ENCODE measurements at places on chromosomes 6 and 20.

DNA sequence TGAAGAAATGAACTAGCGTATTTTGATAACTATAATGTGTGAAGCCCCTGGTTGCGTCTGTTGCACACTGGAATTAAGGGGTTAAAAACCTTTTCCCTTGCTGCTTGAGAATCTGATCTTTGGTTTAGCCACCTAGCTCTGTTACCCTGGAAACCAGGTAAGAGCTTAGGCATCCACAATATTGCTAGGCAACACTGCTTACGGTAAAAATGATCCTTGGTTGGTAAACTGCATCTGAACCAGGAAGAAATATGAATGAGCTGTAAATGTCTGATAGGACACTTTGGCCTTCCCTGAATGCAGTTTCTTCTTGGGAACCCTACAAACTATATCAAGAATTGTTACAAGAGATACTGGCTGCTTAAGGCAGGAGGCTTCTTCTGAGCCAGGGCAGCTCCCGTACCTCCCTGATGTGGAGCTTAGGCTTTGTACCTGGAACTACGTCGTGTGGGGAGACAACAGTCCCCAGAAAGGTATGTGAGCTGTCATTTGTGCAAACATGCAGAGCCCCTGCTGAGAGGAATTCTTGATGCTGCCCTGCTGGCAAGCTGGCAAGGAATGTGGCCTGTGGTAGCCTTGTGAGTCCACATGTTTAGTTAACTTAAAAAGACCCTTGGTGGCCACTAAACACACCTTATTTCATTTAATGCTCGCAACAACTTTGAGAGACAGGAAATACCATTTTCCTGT lies 18.4 kb downstream of the UBE3D start:
- DNase-seq, result no peak

DNA sequence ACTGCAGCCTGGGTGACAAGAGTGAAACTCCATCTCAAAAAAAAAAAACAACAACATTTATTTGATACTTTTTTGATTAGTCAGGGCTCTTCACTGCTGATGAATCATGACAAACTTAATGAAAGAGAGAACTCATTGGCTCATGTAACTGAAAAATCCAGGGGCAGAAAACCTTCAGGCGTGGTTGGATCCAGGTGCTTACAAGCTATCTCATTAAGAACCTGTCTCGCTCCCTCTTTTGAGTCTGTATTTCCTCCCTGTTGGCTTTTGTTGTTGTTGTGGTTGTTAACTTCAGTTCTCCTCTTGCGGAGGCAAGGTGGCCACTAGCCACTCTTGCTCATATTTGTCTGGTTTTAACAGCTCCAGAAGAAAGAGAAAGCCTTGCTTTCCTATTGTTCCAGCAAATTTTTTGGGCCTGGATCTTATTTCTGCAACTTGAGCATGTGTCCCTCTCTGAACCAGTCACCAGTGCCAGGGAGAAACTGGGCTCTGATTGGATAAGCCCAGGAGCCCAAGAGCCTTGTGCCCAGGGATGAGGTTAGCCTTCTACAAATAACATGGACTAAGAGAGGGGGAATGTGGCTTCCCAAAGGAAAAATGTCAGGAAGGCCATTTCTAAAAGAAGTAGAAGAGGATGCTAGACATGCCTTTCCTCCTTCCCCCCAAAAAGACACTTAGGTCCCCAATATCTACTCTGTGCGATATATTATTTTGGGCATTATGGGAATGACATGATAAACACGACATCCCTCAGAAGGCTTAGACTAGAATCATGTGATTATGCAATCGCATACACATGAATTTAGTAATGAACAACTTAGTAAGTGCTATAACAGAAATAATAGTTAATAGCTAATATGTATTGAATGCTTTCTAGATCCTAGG lies 64.5 kb downstream of the PHACTR2 start:
- no peak for DNase-seq

- DNase-seq, result no peak
Observed at GRCh38 chr6:37785002-37785662, 34.4 kb upstream of the ZFAND3 start.

GRCh38 chr6:134564705-134565104 lies 246.8 kb upstream of the SGK1 start:
- peak; percentile 66 for DNase-seq

DNA sequence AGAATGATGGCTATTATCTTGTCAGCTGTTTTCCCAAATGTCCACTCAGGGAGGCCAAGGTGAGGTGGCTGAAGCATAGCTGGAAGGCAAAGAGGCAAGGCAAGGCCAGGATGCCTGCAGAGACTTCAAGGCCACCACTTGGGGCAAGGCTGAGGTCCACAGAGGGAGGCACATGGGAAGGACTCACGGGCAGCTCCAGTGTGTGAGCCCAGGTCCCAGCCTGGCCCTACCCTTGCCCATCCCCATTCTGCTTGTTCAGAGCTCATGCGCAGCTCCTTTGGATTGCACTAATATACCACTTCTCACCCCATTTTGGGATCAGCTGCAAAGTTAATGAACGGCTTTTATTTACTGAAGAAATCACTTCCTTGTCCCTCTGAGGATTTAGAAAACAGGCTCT lies 111.1 kb upstream of the KCNK16 start:
- no peak for DNase-seq

- no peak for DNase-seq
Observed at GRCh38 chr6:4888841-4889240, 112.6 kb downstream of the CDYL start.

GRCh38 chr6:38417521-38417920 lies 222.2 kb downstream of the BTBD9 start:
- no peak for DNase-seq

DNA sequence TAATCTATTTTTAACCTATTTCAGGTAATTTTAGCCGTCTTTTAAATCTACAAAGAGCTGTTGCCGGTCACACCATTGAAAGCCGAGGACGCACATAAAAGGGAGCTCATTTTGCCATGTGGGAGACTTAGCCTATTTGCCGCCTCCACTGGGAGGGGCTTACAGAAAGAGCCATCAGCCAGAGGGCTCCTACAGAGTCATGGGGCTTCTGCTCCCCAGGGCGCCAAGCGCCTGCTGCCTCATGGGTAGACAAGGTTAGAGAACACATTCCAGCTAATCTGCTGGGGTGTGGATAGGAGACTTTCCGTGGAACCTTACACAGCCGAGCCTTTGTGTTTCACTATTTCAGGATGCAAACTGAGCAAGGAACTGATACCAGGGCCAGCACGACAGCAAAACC lies 12.6 kb downstream of the PCMTD2 start:
- no peak for DNase-seq

DNA sequence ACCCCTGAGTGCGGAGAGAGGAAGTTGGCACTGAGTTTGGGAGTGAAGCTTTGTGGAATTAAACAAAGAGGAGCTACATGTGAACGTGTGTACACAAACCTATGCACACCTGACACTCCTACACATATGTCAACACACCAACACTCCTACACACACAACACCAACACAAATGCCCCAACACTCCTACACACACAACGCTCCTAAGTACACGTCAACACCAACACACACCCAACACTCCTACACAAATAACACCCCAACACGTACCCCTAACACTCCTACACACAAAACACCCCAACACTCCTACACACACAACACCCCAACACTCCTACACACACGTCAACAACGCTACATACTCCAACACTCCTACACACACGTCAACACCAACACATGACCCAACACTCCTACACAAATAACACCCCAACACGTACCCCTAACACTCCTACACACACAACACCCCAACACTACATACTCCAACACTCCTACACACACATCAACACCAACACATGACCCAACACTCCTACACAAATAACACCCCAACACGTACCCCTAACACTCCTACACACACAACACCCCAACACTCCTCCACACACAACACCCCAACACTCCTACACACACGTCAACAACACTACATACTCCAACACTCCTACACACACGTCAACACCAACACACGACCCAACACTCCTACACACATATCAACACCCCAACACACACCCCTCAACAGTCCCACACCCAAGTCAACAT lies 40.1 kb upstream of the ZBP1 start:
- DNase-seq, result no peak

- DNase-seq, result no peak
Observed at GRCh38 chr6:19322691-19323485, 514.3 kb upstream of the ID4 start.

DNA sequence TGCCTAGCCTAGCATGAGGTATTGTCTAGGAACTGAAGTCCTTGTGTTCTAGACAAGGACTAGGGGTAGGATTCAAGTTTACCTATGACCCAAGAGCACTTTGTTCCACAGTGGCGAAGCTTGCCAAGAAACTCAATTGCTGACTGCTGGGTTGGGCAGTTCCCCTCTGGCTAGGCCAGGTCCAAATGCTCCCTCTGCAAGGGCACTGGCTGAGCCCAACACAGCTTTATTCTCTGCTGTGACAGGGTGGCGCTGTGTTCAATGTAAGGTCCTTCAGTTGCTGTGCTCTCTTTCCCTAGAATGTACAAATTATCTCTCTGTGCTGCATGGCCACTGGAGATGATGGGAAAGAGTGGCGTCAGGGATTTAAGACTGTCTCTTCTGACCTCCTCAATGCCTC lies 950.8 kb downstream of the HACE1 start:
- no peak for DNase-seq

DNA sequence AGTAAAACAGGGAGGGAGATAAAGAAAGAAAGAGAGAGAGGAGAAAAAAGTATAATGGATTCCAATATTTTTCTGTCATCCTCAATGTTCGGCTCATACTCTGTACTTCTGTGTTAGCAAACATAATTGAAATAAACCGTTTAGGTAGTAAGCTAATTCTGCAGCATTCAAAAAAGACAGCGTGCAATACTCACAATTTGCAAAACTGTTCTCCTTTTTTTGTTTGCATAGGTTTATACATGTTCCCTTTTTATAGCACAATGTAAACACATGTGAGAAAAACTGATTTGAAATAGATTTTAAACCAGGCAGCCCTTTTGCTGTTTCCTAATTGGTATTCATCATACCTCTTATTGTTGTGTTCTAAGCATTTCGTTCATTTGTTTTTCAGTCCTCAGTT lies 188.9 kb downstream of the PLCB1 start:
- no peak for DNase-seq

DNA sequence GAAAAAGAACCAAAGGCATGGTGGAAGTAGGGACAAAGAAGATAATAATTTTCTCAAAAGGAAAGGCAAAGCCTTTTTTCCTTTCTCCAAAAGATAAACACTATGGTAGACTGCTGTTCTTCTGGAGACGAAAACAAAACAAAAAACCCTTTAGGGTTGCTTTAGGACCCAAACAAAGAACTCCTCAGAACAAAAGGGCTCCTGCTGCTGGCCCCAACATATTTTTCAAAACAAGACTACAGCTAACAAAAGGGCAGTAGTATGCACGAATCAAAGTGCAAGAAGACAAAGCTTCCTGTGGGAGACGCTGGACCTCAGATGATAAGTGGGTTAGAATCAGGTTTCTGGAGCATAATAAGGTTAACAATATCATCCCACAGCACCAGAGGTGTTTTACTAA lies 15.8 kb downstream of the NCOA5 start:
- DNase-seq, result no peak

DNA sequence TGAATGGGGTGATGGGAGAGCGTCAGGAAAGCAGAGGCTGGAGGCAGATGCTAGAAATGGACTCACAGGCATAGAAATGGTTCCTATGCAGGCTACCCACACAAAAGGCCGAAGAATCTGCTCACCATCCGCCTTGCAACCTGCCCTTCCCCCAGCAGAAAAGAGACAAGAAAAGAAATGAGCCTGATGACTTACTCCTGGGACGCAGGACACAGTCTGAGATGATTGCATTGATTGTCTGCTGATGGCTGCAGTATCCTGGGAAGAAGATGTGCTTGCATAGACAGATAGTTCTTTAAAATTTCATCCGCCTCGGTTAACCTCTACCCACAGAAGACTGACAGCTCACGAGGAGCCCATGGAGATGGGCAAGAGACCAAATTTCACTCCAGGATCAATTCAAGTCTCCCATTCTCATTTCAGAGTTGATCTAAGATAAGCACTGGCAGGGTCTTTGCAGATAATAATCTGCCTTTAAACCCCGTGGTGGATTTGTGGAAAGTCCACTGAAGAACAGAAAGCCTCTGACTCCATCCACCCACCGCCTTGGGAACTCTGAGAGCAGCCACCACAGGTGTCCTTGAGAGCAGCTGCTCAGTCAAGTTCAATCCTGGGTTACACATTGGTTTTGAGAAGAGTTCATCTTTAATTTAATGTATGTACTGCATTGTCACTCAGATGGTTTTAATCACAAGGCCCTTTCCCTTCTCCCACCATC lies 7.2 kb downstream of the AGPAT4 start:
- DNase-seq, result no peak

DNA sequence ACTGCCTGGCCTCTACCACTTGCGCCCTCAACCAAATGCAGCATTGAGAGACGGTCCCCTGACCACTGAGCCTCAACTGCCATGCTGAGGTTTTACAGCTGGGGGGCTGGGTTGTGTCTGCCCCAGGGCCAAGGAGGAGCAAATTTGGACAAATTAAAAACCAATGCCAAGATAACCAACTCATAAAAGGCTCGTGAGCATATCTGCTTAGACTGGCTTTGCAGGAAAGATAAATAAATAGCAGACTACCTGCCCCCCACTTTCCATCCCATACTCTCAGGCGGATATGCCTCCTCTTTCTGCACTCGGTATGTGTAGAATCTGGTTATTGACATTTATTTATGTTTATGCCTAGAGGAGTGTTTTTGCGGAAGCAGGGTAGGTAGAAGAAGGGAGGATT lies 76.8 kb downstream of the ZDHHC14 start:
- no peak for DNase-seq

- no peak for DNase-seq
Observed at GRCh38 chr20:14879020-14879697, 541.7 kb upstream of the FLRT3 start.

DNA sequence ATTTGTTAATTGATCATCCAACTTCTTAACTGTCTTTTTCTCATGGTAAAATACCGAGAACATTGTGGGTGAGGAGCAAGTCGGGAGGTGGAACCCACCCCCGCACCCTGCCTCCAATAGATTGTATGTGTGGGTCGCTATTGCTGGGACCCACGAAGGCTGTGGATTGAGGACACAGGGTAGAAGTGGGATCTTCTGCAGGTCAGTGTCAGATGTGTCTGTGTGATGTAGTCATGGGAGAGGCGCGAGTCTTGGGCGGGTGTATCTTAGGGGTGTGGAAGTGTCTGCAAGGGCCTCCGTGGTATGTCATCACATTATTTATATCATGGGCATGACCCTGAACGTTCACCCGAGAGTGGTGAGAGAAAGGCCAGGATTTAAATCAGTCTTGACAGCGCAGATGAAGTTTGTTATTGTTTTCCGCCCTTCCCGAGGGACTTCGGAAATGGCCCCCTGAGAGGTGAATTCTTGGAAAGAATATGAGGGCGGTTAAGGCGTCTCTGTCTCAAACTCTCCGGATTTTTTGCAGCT lies 472 bp upstream of the PAQR8 start:
- no peak for DNase-seq

DNA sequence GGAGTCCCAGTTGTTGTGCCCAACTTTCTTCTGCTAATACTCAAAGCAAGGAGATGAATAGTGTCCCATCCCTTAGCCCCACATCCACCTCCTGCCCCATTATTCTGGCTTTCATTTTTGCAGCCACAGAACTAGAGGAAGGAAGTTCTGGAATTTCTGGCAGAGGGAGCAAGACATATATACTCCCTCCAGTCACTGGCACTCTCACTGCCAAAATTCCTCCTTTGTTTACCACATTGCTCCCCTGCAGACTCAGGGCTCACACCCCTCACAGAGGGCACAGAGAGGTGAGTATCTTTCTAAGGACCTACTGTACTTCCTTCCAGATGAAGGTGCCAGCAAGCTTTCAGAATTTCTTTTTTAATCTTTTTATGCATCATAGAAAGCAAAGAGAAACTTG lies 168.0 kb upstream of the ID4 start:
- DNase-seq, result no peak
